ENCODE measurements at places on chromosomes 1 and 21. TPM values are rescaled to one million over a fixed set of nuclear protein-coding genes. Genes with fewer than 3 reads are reported as not detected.

The OR2T2 gene
- not detected for total RNA-seq

The LHX8 gene
- total RNA-seq = not detected

The NTRK1 gene
- not detected for total RNA-seq

The RGS8 gene
- not detected for total RNA-seq

The YIPF1 gene
- total RNA-seq = 34.9 TPM

The TMCO2 gene
- total RNA-seq = not detected

The KCNE1 gene
- total RNA-seq = not detected

The RPL5 gene
- total RNA-seq = 1,538 TPM

The CR1 gene
- total RNA-seq = not detected

The CCDC17 gene
- 0.86 TPM for total RNA-seq

The XPR1 gene
- total RNA-seq = 14.4 TPM

The HTR6 gene
- total RNA-seq = not detected

The ZYG11A gene
- 0.86 TPM for total RNA-seq

The KRTAP6-1 gene
- not detected for total RNA-seq

The CHD5 gene
- total RNA-seq = not detected

The BARHL2 gene
- total RNA-seq = not detected

The REN gene
- 1.1 TPM for total RNA-seq

The OSCP1 gene
- total RNA-seq = 19.6 TPM

The GABRD gene
- total RNA-seq = not detected

The GLIS1 gene
- 0.29 TPM for total RNA-seq

The CFHR2 gene
- total RNA-seq = not detected

The LAX1 gene
- not detected for total RNA-seq

The TCHH gene
- not detected for total RNA-seq

The RLF gene
- 7.4 TPM for total RNA-seq

The CFHR4 gene
- not detected for total RNA-seq

The TRIM45 gene
- 2.5 TPM for total RNA-seq

The THEM5 gene
- total RNA-seq = not detected

All from myometrial cell (primary cell).